ENCODE measurements at places on chromosomes 5 and 9.

GRCh38 chr9:133682818-133683585 is 46.8 kb downstream of the DBH start:
- DNase-seq = no peak

DNA sequence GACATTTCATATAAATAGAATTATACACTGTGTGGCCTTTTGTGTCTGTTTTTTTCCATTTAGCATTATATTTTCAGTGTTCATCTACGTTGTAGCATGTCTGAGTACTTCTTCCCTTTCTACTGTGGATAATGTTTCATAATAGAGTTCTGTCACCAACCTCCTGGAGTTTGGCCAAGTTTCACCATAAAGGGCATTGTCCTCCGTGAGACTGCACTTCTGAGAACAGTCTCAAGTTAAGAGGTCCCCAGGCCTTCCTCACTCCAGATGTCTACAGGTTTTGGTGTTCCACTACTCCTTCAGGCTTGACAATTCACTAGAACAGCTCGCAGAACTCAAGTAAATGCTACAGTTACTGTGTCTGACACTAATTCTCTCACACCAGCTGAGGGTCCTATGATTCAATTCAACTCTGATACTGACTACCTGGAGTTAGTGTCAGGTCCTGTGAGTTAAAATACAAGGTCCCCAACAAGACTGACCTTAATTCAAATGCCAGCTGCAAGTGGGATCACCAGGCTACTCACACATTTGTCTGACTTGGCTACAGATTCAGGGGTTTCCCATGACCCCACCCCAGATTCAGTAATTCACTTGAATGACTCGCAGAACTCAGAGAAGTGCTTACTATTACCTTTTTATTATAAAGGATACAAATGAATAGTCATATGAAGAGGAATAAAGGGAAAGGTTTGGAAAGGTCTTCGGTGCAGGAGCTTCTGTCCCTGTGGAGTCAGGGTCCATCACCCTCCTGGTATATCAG is 31.1 kb downstream of the SLC35A4 start:
- DNase-seq = no peak

DNA sequence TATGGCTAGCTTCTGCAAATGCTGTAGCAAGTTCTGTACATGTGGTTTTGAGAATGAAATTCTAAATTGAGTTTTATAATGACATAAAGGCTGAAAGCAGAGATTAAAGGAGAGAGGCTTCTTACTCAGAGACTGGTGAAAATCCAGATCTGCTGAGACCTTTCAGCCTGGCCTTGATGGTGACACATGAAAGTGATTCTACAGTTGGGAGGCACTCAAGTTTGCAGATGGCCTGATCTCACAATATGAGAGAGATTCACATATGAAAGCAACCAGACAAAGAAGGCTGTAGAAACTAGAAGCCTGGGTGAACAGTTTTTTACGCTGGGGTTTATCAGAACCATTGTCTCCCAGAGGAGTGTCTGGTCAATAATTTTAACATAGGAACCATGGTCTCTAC is 49.0 kb downstream of the RAB3C start:
- DNase-seq = no peak

DNA sequence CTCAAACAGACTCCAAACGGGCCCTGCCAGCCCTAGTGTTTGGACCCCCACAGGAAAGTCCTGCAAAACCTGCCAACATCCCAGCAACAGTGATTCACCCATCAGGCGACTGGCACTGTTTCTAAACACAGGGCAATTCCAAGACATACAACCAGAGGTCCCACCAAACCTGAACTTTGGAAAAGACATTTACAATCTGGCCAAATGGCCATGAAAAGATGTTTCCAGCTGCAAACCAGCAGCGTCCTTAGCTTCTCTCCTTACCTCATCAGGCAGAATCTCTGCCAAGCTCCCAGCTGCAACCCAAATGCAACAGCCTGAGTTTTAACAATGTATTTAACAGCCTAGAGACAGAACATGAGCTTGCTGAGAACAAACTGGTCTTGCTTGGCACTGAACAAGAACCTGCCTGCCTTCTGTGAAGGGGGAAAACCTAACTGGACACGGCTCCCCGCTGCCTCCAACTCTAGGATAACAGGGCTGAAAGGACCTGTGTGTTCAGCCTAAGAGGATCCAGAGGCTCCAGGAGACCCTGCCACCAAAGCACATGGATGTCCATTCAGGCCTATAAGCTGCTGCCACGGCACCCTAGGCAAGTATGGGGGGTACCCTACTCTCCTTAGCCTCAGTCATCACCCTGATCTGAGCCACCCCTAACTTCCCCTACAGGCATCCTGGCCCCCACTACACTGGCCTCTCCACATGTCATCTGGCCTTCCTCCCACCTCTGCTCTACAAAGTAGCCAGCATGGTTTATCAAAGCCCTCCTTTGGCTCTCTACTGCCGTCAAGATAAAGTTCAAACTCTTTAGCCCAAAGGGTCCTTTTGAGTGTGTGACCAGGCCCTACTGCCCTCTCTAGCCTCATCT is 5.6 kb downstream of the P4HA2 start:
- DNase-seq = no peak

DNA sequence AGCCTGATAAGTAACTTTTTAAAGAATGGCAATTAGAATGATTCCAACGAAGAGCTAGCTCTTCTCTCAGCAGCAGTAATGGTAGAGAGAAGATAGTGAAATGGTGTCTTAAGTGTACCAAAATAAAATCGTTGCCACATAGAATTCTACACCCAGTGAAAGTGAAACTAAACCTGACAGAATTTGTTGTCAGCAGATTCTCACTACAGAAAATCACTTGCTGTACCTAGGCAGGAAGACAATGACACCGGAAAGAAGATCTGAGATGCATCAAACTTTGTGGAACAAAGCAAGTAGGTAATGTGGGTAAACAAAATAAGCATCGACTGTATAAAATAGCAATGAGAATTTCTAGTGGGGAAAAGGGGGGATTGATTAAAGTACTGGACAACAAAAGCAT is 20.7 kb upstream of the EBF1 start:
- no peak for DNase-seq

- DNase-seq = no peak
These were observed 38.8 kb upstream of the BOD1 start for GRCh38 chr5:173655196-173655797.

DNA sequence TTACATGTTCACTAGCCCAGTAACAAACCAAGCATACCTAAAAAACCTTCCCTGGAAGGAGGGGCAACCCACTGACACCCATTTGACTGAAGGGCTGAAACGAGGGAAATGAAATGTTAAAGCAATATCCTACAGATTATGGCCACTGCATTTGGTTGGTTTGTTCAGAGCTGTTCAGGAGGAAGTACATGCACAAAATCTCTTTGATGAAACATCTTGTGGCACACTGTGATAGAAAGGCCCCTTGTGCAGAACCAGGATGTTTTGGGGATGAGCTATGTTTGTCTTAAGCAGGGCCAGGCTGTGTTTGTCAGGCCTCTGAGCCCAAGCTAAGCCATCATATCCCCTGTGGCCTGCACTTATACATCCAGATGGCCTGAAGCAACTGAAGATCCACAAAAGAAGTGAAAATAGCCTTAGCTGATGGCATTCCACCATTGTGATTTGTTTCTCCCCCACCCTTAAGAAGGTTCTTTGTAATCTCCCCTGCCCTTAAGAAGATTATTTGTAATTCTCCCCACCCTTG is 467.3 kb upstream of the PIK3R1 start:
- no peak for DNase-seq

DNA sequence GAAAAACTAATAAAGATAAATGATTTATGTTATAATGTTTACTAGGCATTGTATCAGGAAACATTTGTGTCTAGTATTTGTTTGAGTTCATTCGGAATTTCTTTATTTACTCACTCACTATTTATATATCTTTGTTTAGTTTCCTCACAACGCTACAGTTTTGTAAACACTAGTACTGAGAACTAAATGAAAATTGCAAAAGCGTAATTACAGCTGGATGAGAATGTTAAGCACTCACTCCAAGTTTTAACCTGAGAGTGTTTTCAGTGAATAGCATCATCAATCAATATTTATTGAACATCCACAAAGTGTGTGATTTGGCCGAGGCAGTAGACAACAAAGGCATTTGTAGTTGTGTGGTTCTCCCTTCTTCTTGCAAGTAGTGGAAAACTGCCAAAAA is 969.6 kb upstream of the DMAC1 start:
- no peak for DNase-seq

- DNase-seq = no peak
These were observed 60.8 kb upstream of the KLF9 start for GRCh38 chr9:70475211-70475610.

- no peak for DNase-seq
These were observed 24.9 kb downstream of the IPPK start for GRCh38 chr9:92645041-92645440.

DNA sequence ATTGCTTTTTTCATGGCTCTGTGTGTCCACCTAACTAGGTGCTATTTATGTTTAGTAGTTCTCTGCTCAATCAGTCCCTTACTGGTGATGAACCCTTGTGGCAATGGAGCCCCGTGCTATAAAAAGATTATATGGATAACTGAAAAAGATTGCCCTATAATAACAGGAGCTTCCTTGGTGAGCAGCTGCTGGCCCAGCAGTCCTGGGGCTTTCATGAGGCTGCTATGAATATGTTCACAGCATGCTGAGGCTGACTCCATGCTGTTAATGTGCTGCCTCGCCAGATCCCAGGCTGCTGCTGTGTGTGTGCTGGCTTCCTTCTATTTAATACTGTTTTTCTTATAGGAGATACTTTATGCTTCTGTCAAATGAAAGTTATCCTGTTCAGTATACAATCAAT is 357.5 kb downstream of the TAF11L14 start:
- DNase-seq = no peak

GRCh38 chr5:86038566-86038965 is 579.2 kb upstream of the COX7C start:
- DNase-seq = no peak

GRCh38 chr5:127009784-127010183 is 20.6 kb downstream of the MARCHF3 start:
- no peak for DNase-seq

GRCh38 chr5:76657683-76658311 is 34.6 kb upstream of the F2RL2 start:
- DNase-seq = no peak

- no peak for DNase-seq
These were observed 77.1 kb upstream of the RETREG1 start for GRCh38 chr5:16693879-16694278.

DNA sequence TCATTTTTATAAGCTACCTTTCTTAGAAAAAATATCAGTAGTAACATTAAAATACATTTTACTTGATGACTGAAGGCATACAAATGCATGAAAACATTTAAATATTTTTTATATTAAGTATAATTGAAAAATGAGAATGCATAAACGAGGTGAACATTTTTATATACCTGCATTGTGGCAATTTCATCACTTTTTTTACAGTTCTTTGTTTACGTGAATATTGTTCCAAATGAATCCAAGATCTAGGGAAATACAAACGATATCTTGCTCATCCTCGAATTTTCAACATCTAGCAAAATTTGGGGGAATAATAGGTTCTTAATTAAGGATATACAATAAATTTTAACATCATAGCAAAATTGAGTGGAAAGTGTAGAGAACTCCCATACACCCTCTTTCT is 45.5 kb upstream of the ALDH1A1 start:
- DNase-seq = no peak

GRCh38 chr9:137198051-137198901 is 2.3 kb downstream of the TPRN start:
- DNase-seq = no peak

GRCh38 chr5:153953411-153953810 is 85.3 kb downstream of the FAM114A2 start:
- DNase-seq = no peak

DNA sequence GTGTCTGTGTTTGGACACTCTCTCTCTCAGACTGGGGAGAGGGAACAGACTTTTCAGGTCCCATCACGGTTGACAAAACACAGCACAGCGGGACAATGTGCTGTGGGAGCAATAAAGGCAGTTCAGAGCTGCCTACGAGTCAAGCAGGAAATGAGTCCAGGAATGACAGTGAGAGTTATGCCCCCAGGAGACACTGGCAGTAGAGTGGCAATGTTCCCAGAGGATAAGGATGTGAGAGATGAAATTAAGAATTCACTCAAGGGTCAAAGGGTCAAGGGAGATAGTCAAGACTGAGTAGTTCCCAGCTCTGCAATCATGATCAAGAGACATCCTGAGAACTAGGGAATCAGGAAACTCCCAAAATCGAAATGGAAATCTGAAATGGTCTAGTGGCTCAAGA is 156.1 kb downstream of the LURAP1L start:
- no peak for DNase-seq

GRCh38 chr5:76610196-76610595 is 13.0 kb downstream of the F2RL2 start:
- no peak for DNase-seq

GRCh38 chr5:58281189-58281588 is 178.7 kb downstream of the PLK2 start:
- no peak for DNase-seq

DNA sequence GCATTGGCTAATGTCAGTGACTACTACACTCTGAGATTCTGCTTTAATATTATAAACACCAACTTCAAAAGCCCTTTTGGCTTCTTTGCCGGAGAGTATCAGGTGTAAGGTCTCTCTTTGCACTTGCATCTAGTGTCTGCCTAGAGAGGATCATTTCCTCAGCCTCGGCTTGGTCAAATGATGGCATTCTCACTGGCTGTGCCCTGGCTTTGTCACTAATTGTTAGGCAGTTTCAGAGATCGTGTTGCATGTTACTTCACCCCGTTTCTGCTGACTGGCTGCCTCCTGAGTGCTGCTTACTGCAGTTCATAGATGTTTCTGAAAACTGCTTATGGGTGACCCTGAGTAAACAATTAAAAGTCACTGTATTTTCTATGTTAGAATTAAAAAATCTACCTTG is 48.8 kb downstream of the SLC1A3 start:
- no peak for DNase-seq

DNA sequence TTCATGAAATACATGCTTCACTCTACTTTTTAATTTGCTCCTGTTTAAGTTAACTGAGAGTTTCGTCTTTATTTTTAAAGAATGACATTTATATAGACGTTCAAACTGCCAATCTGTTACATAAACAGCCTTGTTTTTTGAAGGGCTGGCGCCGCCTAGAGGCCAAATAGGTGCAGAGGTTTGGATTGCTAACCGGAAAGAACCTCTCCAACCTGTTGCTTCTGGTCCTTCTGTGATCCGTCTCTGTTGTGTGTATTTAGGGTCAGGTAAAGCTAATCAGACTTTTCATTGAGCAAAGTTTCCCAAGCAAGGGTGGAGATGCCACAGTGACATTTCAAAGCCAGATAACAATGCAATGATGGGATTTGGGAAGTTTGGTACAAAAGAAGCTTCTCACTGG is 39.5 kb upstream of the GLIS3 start:
- peak; percentile 56 for DNase-seq

GRCh38 chr5:63961125-63961597 is 1.1 kb downstream of the HTR1A start:
- DNase-seq = no peak

DNA sequence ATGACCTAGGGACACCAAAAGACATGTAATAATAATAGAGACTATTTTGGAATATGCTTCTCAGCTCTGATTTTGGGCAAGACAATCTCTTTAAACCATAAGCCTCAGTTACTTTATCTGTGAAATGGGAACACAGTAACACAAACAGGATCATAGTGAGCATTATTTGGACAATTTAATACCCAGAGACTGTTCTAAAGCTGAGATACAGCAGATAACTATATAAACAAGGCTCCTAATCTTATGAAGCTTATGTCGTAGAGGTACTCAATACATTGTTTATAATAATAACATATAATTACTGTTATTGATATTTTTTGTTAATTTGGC is 250.8 kb downstream of the SEC61B start:
- no peak for DNase-seq

All from stimulated activated CD8-positive, alpha-beta memory T cell treated with anti-CD3 and anti-CD28 coated beads, Interleukin-2, amount 100 ng/mL, for 1 hour (primary cell).